ENCODE measurements at places on chromosomes 16 and 17.
A peak's percentile ranks its signal among the peaks of the same experiment; 100 is the strongest.

DNA sequence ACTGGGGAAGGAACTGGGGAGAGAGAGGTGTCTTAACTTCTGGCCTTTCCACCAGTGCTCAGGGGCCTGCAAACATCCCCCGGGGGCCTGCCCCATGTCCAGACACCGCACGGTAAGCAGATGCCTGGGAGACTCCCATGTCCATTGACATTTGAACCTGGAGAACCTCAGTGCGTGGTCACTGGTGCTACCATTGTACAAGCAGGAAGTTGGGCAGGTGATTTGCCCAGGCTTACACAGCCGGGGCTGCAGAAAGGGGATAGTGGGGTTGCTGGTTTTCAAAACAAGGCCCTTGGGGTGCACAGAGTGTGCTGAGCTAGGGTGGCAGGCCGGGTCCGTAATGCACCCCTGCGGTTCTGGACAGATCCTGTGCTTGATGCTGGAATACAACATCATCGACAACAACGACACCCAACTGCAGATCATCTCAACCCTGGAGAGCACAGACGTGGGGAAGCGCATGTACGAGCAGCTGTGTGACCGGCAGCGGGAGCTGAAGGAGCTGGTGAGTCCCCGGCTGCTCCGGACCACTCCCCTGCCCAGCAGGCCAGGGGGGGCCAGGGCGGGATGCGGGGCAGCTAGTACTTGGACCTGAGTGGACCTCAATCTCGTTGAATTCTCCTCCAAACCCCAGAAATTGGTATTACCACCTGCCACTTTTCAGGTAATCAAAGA is 77.7 kb upstream of the PLCG2 start:
- DNase-seq: no peak

GRCh38 chr16:77850636-77851333 is 62.4 kb downstream of the VAT1L start:
- no peak for DNase-seq

DNA sequence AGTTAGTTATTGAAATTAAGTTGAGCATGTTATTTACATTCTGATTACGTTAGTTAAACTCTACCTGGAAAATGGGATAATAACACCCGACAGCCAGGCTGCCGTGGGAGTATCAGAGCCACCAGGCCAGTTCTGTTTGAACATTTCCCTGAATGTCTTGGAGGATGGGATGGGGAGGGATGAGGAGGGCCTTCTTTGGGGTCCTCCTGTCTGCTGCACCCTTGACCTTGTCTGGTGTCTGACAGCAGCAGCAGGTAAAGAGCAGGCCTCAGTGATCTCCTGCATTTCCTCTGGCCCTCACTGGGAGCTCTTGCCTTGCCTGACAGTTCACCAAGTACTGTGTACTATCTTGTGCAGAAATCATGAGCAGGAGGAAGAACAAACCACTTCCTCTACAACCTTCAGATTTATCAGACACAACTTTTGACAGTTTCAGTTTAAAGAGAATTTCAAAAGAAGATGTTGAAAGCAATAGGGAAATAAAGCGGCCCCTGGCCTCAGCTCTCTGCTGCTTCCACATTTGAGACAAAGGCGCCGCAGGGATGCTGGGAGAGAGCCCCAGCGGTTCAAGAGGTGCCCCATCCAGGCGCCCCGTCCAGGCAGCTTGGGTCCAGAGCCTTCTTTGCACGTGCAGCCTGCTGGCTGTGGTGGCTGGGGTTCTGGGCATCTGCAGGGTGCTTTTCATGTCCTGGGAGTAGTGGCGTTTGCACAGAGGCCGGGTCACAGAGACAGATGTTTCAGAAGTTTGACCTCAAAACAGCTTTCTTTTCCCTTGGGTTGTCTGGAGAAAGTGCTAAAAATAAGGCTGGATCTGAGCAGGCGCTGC is 25.3 kb downstream of the CMIP start:
- peak; percentile 52 for DNase-seq

GRCh38 chr17:70780031-70780430 is 610.7 kb downstream of the KCNJ2 start:
- DNase-seq: no peak
